ENCODE measurements at places on chromosomes 3 and 15. TPM values are rescaled to one million over a fixed set of nuclear protein-coding genes. Genes with fewer than 3 reads are reported as not detected.

The GOLGA8J gene
- 0.46 TPM for polyA plus RNA-seq

The ULK3 gene
- 29.9 TPM for polyA plus RNA-seq

DNA sequence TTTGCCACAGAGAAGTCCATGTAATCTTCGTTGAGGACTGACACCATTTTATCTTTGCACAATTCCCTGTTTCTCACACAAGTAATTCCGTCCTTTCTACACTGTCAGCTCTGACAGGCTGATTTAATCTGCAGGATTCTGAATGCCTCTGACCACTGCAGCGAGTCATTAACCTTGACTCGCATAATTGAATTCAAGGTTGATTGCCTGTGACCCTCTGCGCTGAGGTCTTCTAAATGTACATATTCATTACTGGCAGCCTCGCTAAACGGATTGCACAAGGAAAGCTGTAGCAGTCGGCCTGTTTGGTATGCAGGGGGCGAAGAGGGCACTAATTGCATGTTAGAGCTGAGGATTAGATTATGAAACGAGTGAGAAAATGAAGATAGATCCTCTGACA lies 147.8 kb downstream of the SHOX2 start:
- DNase-seq = no peak

GRCh38 chr3:30810625-30811024 lies 83.8 kb downstream of the GADL1 start:
- peak; percentile 31 for DNase-seq
